ENCODE measurements at places on chromosomes 11 and 22.

DNA sequence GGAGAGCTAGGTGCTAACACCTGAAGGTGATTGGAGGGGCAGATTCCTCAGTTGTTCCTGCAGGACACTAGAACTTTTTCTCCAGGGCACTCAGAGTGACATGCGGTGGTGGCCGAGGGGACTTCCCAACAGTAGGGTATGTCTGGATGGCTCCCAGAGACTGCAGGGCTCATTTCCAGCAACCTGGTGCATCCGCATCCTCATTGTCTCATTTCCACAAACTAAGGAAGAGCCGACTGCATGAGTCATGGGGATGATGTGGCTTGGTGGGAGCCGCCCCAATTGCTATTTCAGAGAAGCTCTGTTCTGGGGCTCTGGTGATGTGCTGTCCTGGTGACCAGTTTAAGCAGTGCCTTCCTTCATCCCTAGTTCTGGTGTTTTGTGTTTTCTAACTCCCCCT is 2.8 kb upstream of the ROBO4 start:
- H3K4me1 ChIP-seq: no peaks in the 10 kb centered on the region
- H3K4me3 ChIP-seq: no peak overlapping the region
- DNase-seq: peak; percentile 34
- no peak overlapping the region for H3K27ac ChIP-seq
- H3K27me3 ChIP-seq: peaks cover 6% of the 10 kb centered on the region

DNA sequence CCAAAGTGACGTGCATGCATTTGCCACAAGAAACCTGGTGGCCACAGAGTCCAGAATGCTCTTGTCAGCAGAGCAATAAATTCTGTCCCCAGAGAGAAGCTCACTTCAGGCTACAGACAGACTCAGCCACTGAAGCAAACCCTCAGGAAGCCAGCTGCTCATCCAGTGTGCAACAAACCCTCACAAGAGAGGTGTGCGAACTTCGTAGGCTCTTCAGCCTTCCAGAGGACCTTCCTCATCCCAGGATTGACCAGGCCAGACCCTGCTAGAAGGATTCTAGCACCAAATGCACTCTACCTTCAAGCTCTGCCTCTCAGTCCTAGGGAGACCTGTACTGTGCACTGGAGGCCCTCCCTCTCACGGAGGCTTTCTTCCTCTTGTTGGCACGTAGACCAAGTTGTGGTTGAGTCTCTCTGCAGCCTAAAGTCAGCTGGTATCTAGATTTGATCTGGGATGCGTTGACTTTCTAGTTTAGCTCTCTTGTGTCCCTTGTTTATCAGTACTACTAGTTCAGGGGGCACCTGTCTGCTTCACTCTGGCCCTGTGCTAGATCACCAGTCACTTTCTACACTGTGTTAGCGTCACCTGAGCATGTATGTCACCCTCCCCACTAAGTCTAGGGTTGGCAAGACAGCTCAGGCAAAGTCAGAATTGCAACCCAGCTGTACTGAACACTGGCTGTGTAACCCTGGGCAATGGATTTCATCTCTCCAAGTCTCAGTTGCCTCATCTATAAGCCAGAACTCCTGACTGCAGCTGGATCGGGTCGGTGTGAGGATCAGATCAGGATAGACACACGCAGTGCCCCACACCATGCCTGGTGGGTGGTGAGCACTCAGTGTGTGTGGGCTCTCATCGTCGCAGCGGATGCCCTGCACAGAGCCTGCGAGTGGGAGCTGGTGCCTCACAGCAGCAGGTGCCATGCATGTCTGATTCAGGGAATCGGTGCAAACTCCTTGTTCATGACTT is 22.1 kb upstream of the TMPRSS13 start:
- no peak for DNase-seq
- H3K27me3 ChIP-seq: no peaks in the 10 kb centered on the region
- H3K4me3 ChIP-seq: no peak overlapping the region
- H3K4me1 ChIP-seq: peaks cover 4% of the 10 kb centered on the region

DNA sequence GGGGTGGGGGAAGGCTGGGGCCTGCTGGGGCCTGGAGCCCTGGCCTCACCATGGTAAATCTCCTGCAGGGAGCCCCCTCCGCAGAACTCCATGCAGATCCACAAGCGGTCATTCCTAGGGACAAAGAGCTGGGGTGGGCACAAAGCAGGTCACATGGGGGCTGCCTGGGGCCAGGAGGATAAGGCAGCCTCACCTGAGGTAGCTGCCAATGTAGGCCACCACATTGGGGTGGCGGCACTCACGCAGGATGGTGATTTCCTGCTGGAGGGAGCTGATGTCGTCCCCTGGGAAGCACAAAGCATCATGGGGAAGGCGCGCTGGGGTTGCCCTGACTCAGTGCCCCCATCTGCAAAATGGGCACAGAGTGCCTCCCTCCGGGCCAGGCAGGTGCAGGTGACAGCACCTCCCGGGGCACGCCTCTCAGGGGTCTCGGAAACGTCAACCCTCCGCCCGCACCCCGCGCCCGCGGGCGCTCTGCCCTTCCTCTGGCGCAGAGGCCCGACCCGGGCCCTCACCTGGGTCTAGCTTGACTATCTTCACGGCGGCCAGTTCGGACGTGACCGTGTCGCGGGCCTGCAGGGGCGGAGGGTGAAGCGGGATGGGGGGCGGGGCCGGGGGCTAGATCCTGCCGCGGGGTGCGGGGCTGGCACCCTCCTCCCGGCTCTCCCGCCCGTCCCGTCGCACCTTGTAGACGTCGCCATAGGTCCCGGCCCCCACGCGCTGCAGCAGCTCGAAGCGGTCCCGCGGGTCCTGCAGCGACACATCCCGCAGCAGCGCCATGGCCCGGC is 450 bp downstream of the MAP4K2 start:
- H3K27me3 ChIP-seq: no peaks in the 10 kb centered on the region
- no peak overlapping the region for H3K27ac ChIP-seq
- H3K4me3 ChIP-seq: peak overlapping the region; percentile 75
- peaks cover 20% of the 10 kb centered on the region for H3K4me1 ChIP-seq
- peaks cover 2% of the 10 kb centered on the region for H3K36me3 ChIP-seq

DNA sequence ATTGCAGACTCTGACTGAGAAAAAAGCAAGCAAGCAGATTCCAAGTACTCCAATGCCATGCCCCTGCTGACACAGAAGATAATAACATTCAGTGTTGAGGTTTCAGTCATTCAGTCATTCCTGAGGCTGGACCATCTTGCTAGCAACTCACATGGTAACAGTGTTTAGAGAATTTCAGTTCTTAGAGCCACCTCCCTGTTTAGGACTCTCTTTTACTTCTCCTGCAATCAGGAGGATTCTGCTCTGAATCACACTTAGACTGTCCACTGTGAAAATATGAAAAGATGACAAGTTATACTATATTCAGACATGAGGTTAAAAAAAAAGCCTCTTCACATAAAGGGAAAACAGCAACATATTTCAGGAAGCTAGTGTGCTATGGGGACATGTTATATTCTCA is 183.9 kb upstream of the CTSC start:
- H3K27me3 ChIP-seq: no peaks in the 10 kb centered on the region
- DNase-seq: no peak
- H3K36me3 ChIP-seq: no peaks in the 10 kb centered on the region
- no peak overlapping the region for H3K4me3 ChIP-seq
- no peak overlapping the region for H3K27ac ChIP-seq
- no peaks in the 10 kb centered on the region for H3K4me1 ChIP-seq

DNA sequence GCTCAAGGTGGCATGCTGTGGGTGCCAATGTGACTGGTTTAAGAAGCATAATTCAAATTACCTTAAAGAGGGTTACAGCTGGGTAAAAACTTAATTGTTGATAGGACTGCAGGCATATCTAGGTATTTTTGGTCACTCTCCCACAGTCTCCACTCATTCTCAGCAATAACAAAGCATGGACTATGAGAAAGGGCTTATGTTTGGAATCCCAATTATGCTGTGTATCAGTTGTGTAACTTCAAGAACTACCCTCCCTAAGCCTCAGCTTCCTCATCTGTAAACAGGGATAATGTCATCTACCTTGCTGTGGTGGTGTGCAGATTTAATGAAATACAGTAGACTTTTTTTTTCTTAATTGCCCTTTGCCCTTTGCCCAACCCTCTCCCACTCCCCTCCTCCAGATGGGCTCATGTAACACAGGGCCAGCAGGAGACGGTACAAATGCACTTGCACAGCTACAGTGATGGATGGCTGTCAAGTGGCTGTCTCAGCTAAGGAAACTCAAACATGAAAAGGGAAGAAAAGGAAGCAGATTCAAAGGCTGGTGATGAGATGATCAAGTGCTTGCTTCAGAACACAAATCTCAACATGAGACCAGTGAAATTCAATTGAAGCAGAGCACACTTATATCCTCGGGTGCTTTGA is 37.6 kb downstream of the MAP6 start:
- H3K4me1 ChIP-seq: peaks cover 69% of the 10 kb centered on the region
- H3K36me3 ChIP-seq: no peaks in the 10 kb centered on the region

DNA sequence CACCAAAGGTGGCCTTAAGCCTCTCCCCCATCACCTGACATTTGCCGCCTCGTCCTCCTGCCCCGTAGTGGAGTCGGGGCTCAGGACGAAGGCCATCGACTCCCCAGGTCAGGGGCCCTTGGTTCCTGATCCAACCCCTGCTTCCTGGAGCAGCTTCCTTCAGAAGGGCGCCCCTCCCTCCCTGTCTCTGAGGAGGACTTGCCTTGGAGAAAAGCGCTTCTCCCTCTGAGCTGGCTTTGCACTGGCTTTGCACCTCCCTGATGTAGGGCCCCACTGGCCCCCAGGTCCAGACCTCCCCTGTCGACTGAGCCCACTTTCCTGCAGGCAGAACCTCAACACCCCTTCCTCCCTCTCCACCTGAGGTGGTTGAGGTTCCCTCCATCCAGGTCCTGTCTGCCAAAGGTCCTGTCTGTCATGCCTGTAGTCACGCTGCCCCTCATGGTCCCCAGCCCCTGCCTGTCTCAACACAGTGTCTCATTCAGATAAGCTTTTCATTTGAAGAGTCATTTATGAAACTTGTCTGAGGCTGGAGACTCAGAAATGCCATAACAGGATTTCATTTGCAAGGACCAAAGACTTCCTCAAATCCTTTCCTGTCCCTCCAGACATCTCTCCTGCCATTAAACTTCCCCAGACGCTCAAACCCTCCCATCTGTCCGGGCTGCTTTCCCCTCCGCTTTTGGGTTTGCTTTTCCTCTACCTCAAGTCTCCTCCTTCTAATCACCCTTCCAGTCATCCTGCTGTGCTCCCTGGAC is 78.4 kb downstream of the MYO7A start:
- no peak for DNase-seq
- H3K4me1 ChIP-seq: no peaks in the 10 kb centered on the region
- H3K27ac ChIP-seq: no peak overlapping the region
- H3K27me3 ChIP-seq: no peaks in the 10 kb centered on the region

- no peak overlapping the region for H3K4me3 ChIP-seq
- no peaks in the 10 kb centered on the region for H3K27me3 ChIP-seq
- no peak for DNase-seq
- H3K36me3 ChIP-seq: no peaks in the 10 kb centered on the region
- no peaks in the 10 kb centered on the region for H3K4me1 ChIP-seq
- no peak overlapping the region for H3K27ac ChIP-seq
These were observed 222.6 kb downstream of the LARGE1 start for GRCh38 chr22:33697640-33698039.

DNA sequence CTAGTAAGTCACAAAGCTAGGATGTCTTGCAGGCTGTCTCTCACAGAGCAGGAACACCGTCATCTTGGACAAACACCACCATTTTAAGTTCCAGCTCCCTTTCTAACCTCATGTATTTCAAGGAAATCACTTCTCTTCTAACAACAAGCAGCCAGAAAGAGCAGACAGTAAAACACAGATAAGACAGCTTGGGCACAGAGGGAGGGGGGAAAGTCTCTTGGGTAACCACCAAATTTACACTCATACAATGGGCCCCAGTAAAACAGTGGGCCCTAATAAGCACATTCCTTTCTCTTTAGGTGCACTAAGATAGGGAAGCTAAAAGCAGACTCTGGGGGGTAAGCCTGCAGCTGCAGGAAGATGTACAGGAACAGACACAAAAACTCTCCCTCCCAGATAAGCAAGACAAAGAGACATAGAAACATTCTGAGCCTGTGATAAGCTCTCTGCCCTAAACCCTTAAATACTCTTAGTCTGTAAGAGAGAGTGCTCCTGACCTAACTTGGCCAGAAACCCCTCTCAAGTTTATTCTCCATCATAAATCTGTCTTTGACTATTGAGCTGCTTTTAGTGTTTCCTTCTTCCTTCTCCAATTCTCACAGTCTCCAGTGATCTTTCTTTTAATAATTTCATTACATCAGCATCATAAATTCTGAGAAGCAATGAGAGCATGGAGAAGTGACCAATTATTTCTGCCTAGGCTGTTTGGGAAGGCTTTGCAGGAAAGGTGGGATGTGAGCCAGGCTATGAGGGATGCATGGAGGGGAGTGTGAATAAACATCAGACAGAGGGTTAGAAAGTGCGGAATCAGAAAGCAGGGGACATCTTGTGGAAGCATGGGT is 7.4 kb downstream of the OR10D3 start:
- no peak overlapping the region for H3K27ac ChIP-seq
- no peak for DNase-seq
- no peak overlapping the region for H3K4me3 ChIP-seq

GRCh38 chr11:92776676-92777075 is 192.8 kb upstream of the MTNR1B start:
- no peaks in the 10 kb centered on the region for H3K27me3 ChIP-seq
- no peak overlapping the region for H3K27ac ChIP-seq
- DNase-seq: no peak
- no peaks in the 10 kb centered on the region for H3K36me3 ChIP-seq
- H3K4me3 ChIP-seq: no peak overlapping the region

DNA sequence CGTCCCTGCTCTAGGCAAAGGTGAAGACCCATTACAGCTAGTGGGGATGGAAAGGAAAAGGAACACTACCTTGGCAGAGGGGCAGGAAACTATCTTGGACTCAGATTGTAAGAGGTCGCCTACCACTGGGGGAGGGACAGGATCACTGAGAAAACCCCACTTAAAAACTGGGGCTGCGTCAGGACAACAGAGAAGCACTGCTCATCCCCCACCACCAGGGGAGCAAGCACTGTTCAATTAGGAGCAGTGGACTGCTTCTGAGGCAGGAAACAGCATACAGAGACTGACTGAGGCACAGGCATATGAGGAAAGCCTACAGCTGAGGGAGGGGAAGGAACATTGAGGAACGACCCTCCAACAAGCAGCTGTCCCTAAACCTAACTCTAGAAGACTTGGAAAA is 20.8 kb upstream of the DLAT start:
- no peaks in the 10 kb centered on the region for H3K27me3 ChIP-seq
- H3K27ac ChIP-seq: no peak overlapping the region

GRCh38 chr11:18495703-18496102 is 31.0 kb downstream of the TSG101 start:
- H3K27me3 ChIP-seq: no peaks in the 10 kb centered on the region
- peaks cover 16% of the 10 kb centered on the region for H3K4me1 ChIP-seq
- no peaks in the 10 kb centered on the region for H3K36me3 ChIP-seq
- H3K27ac ChIP-seq: no peak overlapping the region
- H3K4me3 ChIP-seq: no peak overlapping the region
- DNase-seq: no peak

DNA sequence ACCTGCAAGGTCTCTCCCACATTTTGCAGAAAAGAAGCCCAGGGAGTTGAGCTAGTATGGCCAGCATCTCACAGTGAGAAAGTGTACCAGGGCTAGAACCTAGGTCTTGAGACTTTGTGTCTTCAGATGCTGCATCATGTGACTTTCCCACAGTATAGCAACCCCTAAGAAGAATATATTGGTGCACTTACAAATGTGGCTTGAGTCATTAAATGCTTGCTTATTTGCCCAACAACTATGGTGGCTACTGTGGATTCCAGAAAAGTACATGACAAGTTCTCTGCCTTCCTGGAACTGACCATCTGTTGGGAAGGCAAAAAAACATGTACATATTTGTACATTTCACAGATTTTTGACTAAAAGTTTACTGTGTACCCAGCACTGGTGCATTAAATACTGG is 55.0 kb downstream of the POLD3 start:
- no peaks in the 10 kb centered on the region for H3K36me3 ChIP-seq
- no peak overlapping the region for H3K4me3 ChIP-seq
- H3K4me1 ChIP-seq: no peaks in the 10 kb centered on the region
- no peak for DNase-seq
- no peak overlapping the region for H3K27ac ChIP-seq
- no peaks in the 10 kb centered on the region for H3K27me3 ChIP-seq

Data from Caco-2 (cell line).